ENCODE measurements at places on chromosomes 6 and 20.

- no peak for DNase-seq
These were observed 30.0 kb upstream of the ZNF133 start for GRCh38 chr20:18258126-18258860.

DNA sequence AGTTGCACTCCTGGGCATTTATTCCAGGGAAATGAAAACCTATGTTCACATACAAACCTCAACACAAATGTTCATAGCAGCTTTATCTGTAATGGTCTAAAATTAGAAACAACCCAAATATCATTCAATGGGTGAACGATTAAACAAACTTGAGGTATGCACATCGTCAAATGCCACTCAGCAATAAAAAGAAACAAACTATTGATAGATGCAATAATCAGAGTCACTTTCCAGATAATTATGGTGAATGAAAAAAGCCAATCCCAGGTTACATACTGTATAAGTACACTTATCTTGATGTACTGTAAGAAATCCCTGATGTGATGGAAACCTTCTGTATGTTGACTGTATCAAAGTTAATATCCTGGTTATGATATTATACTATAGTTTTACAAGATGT lies 38.8 kb downstream of the RNF24 start:
- DNase-seq = no peak

DNA sequence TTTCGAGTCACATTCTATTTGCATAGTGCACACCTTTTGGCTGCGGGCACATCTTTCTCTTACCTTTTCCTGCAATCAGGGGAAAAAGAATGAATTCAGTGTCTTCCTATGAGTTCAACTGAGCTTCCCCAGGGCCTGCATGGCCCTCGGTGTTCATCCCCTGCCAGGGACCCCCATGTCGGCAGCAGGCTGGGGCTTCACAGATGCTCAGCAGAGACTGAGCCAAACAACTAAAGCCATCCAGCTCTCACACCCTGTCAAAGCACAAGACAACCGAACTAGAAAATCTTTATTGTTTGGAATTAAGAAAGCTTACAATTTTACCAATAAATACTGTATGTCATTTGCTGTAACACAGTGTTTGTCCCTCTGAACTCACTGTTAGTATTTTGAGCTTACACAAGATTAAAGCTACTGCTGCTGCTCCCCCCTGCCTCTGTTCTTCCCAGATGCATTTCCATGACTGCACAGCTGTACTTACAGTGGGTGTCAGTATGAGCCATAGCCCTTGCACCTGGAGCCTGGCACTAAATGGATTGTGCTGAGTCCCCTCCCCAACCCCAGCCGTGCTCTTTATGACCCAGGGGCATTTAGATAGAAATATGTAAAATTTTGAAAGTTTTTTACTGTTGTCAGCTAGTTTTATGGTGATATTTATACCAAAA lies 205.8 kb downstream of the TMEM242 start:
- DNase-seq = no peak

DNA sequence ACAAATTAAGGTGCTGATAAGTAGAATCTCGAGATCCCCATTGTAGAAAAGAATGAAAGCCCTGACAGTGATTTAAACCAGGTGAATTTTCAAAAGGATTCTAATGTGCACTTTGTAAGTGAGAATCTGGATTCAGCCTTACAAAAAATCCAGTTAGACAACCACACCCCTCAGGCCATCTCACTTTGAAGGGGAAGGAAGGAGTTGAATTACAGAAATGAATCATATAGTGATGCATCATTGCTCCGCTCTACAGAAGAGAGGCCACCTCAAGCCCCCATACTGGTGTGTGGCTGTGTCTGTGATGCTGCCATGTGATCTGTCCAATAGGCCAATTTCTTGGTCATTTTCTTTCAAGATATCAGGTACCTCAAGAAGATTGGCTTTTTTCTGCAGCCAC lies 85.5 kb upstream of the NT5E start:
- DNase-seq = peak; percentile 67

- no peak for DNase-seq
These were observed 7.9 kb downstream of the WFDC3 start for GRCh38 chr20:45783656-45784294.

GRCh38 chr20:48190757-48191156 lies 405.5 kb upstream of the SULF2 start:
- no peak for DNase-seq

DNA sequence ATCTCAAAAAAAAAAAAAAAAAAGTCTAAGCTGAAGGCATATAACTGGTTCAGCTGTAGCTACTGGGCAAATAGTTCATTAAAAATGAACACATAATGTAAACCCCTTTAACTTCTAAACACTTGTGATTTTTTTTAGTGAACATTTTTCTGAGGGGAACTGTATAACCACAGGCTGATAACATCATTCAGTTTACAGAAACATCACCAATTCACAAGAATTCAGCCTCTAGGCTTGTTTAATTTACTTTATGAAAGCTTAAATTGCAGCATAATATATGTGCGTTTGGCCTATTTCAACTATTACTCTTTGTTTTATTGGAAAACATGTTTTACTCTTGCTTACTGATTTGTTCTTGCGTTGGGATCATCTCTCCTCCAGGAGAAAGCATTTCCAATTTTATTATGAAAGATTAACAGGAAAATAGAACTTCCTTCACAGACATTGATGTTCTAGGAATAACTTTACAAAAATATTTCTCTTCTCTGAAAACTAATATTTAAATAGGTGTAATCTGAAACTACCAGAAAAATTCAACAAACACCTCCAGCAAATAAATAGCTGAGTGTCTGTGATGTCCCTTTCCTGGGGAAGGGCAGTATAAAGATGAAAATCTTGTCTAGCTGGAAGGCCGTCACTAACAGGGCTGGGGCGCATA lies 284.5 kb downstream of the UST start:
- no peak for DNase-seq

- DNase-seq = no peak
These were observed 7.4 kb upstream of the SLC12A5 start for GRCh38 chr20:46021361-46022359.

GRCh38 chr20:22207280-22207679 lies 377.1 kb downstream of the FOXA2 start:
- no peak for DNase-seq

- no peak for DNase-seq
These were observed 1.5 kb downstream of the SH3BGRL2 start for GRCh38 chr6:79632580-79632979.

DNA sequence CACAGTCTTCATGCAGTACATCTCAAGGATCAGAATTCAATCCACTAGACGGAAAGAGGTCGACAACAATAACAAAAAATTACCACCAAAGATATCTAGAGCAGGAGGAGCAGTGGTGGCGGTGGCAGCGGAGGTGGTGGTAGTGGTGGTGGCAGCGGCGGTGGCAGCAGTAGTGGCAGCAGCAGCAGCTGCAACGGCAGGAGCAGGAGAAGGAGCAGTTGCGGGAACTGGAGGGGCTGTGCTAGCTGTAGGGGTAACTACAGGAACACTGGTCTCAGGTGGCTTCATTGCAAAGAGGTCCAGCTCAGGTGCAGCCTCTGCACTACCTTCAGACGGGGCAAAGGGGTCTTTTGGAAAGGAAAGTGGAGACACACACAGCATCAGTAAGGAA lies 81.1 kb downstream of the PRSS35 start:
- DNase-seq = no peak

DNA sequence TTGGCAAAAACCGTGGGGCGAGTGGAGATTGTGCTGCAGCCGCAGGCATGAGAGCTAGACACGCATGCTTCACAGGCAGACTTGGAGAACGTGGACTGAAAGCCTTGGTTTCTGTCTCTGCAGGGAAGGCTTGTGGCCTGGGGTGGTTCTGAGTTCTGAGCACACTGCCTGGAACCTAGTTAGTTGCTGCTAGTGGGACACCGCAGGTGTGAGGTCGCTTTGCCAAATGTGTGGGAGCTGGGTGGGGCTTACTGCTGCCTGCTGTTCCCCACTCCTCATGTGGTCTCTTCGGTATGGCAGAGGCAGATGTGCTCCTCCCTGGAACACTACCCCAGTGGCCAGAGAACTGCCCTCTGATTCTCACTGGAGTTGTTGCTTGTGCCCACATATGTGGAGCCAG lies 484.0 kb downstream of the MMUT start:
- DNase-seq = no peak

- DNase-seq = no peak
These were observed 10.8 kb upstream of the LATS1 start for GRCh38 chr6:149728499-149729234.

DNA sequence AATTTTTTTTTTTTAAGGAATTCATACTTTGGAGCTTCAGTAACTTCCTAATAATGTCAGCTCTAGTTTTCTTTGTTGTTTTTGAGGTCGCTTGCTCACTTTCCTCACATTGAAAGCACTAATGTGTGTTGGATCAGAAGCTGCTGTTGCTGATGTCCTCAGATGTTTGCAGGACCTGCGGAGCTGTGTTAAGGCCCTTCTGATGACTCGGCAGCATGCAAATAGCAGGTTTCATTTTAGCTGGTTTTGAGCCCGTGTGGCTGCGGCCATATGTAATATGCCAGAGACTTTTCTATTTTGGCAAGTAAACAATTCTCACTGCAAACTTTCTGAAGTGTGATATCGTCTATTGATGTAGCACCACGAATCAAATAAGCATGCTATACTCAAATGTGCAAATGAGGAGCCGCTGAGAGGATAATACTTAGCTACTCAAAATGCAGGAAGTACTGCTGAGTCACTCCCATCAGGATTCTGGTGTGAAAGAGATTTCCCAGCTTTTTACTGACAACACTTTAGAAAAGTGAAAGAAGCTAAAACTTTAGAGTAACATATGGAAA lies 187.8 kb downstream of the SASH1 start:
- peak; percentile 92 for DNase-seq

DNA sequence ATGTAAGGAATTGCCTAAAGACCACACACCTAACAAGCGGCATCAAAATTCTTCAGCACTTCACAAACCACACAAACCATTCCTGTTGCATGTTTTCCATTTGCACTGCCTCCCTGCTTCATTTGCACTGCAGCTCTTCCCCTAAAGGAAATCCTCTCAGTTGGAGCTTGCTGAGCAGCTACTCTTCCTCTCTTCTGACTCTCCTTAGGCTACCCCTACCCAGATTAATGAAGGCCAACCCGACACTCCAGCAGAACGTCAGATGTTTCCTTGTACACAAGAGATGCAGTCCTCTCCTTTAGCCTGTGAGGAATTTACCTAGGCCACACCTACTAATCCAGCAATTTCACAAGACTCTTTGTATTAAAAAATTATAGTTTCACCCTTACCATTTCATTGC lies 8.1 kb downstream of the BEND6 start:
- no peak for DNase-seq

GRCh38 chr6:165987483-165988301 lies 180.0 kb downstream of the TBXT start:
- peak; percentile 92 for DNase-seq

DNA sequence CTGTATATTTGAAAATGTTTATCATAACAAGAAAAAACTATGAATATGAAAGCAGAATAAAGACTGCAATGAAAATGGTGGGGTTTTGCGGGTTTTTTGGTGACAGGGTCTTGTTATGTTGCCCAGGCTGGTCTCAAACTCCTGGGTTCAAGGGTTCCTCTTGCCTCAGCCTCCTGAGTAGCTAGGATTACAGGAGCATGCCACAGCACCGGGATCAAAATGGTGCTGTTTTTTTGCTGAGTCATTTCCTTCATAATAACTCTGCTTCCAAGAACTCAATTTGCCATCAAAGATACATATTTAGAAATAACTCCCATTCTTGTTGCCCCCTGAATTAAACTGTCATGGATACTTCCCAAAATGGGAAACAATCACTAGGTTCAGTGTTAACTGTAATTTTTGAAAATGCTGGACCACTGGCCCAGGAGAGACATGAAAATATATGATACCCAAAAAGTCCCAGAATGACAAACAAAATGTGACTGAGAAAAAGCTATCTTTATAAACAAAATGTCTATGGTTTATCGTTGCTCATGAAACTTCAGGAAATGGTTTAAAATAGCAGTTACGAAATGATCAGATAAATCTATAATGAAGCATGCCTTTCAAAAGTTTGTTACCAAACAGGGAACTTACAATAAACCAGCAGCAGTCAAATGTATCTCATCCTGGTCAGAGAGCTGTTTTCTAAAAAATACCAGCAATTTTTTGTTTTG lies 32.2 kb downstream of the ILRUN start:
- DNase-seq = peak; percentile 43

DNA sequence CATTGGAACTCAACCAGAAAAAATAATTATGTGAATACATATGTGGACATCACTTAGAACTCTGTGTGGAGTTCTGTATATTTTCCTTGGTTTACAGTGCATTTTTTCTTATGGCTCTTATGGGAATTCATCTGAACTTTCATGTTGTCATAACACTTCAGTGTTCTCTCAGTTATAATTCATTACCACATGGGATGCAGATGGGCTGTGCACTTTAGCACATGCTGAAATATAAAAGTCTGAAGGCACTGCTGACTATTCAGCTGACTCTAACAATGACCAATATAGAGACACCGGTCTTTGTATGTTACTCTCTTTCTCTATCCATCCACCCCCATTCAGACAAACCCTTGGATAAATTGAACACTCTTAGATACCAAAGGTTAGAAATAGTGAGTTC lies 29.3 kb downstream of the GRIK2 start:
- DNase-seq = no peak

DNA sequence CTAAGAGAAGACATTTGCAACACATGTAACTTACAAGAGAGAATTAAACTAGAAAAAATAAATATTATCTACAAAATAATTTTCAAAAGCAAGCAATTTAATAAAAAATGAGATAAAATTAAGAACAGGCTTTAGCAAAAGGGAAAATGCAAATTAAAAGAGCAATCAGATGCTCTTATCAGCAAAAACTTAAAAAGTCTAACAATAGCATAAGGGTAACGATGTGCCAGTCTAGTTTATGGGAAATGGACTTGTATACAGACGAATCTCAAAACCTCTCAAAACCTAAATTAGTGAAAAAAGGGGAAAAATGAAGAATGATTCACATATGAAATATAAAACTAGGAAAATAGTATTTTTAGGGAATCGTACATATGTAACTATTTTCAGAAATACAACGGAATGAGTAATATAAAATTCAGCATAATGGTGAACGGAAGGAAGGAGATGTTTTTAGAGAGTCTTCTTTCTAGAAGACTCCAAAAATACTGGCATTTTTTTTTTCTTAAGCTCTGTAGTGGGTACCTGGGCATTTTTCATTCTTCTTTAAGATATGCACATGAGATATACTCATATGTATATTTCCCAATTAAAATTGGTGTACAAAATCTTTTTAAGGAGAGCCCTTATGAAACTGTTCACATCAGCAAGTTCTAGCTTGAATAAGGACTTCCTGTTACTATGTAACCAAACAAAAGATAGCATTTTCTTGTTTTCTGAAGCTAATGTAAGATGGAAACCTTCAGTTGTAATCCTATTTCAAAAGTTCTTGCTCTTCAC lies 927 bp upstream of the MANEA start:
- no peak for DNase-seq

GRCh38 chr6:21098134-21098533 lies 495.4 kb upstream of the SOX4 start:
- DNase-seq = no peak

- DNase-seq = no peak
These were observed 498.8 kb upstream of the POU3F2 start for GRCh38 chr6:98335594-98335993.

DNA sequence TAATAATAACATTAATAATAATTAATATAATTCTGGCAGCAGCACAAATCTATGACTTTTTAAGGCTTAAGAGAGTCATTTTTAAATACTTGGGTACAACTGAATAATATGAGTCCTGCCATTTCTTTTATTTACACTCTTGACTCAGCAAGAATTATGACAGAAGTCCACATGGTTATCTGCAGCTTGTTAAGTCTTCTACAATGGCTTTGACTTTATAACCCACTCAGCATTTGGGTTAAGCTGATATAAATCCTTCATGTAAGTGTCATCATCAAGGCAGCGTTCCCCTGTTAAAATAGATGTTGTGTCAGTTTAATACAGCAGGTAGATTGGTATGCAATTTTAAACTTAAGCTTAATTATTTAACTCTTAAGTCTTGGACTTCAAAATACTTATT lies 131.7 kb downstream of the ARHGAP18 start:
- no peak for DNase-seq

Data from brain microvascular endothelial cell (primary cell).